Neural crest cell (in vitro differentiated cells): ENCODE measurements at places on chromosomes 1 and 21. TPM values are rescaled to one million over a fixed set of nuclear protein-coding genes. Genes with fewer than 3 reads are reported as not detected.

The CDC14A gene
- 15.7 and 16.6 TPM in 2 replicates for total RNA-seq

The RGS8 gene
- 1.8 and 2.4 TPM in 2 replicates for total RNA-seq

The OR2AK2 gene
- total RNA-seq, result not detected in 2 replicates

The FAM167B gene
- total RNA-seq, result 0.66 and 1.5 TPM in 2 replicates

The AQP10 gene
- total RNA-seq, result not detected in 2 replicates

The CELA2B gene
- total RNA-seq, result not detected in 2 replicates

The CFAP74 gene
- total RNA-seq, result 0.12 and 0.32 TPM in 2 replicates

The KLHDC8A gene
- total RNA-seq, result 46.6 and 46.7 TPM in 2 replicates

The CYP4Z1 gene
- not detected in 2 replicates for total RNA-seq

The LCE1A gene
- not detected in 2 replicates for total RNA-seq

The GPR61 gene
- not detected in 2 replicates for total RNA-seq

The SUSD4 gene
- total RNA-seq, result 0.20 and 0.56 TPM in 2 replicates

The RAB25 gene
- not detected in 2 replicates for total RNA-seq

The PTBP2 gene
- total RNA-seq, result 75.4 and 75.5 TPM in 2 replicates

The FNBP1L gene
- 60.9 and 63.5 TPM in 2 replicates for total RNA-seq

The KPRP gene
- total RNA-seq, result not detected in 2 replicates

The SPRR1A gene
- not detected in 2 replicates for total RNA-seq

The PTPN7 gene
- total RNA-seq, result not detected in 2 replicates

The NBPF6 gene
- total RNA-seq, result not detected in 2 replicates

The LEMD1 gene
- 10.2 and 10.7 TPM in 2 replicates for total RNA-seq

The SH3D21 gene
- 5.4 and 5.9 TPM in 2 replicates for total RNA-seq

The FNDC5 gene
- 26.8 and 28.7 TPM in 2 replicates for total RNA-seq

The ADORA1 gene
- total RNA-seq, result 1.9 and 2.0 TPM in 2 replicates

The C4BPA gene
- not detected in 2 replicates for total RNA-seq

The LRP8 gene
- total RNA-seq, result 49.7 and 59.5 TPM in 2 replicates

The MRAP gene
- not detected in 2 replicates for total RNA-seq

The GPR52 gene
- total RNA-seq, result 0.27 and 0.75 TPM in 2 replicates

The ASCL5 gene
- total RNA-seq, result not detected in 2 replicates

The LMOD1 gene
- 0.19 and 0.39 TPM in 2 replicates for total RNA-seq

The KRTAP21-2 gene
- total RNA-seq, result not detected in 2 replicates

The LCE1D gene
- not detected in 2 replicates for total RNA-seq

The HPDL gene
- total RNA-seq, result 10.6 and 11.6 TPM in 2 replicates

The ARHGEF19 gene
- total RNA-seq, result 7.7 and 9.0 TPM in 2 replicates

The RCAN3 gene
- 2.2 and 2.4 TPM in 2 replicates for total RNA-seq

The PCP4L1 gene
- total RNA-seq, result 0.16 and 0.20 TPM in 2 replicates

The PPM1J gene
- 1.1 and 1.4 TPM in 2 replicates for total RNA-seq

The CLCA1 gene
- total RNA-seq, result not detected in 2 replicates

The MPL gene
- not detected in 2 replicates for total RNA-seq

The BMP8B gene
- 1.2 and 1.4 TPM in 2 replicates for total RNA-seq

The KCNQ4 gene
- total RNA-seq, result 0.89 and 0.91 TPM in 2 replicates

The CFAP45 gene
- not detected in 2 replicates for total RNA-seq

The USP24 gene
- 44.6 and 50.3 TPM in 2 replicates for total RNA-seq

The PLD5 gene
- 0.84 and 1.1 TPM in 2 replicates for total RNA-seq

The AADACL4 gene
- total RNA-seq, result not detected in 2 replicates

The B3GALT6 gene
- 39.8 and 41.1 TPM in 2 replicates for total RNA-seq

The SIK1 gene
- total RNA-seq, result 1.7 and 1.8 TPM in 2 replicates

The ACOT7 gene
- 107 and 110 TPM in 2 replicates for total RNA-seq

The ZNF670 gene
- total RNA-seq, result 12.2 and 13.2 TPM in 2 replicates

The COL24A1 gene
- 0.20 and 0.35 TPM in 2 replicates for total RNA-seq
